ENCODE measurements at places on chromosomes 11 and 22. TPM values are rescaled to one million over a fixed set of nuclear protein-coding genes. Genes with fewer than 3 reads are reported as not detected.

RAB36 gene
- total RNA-seq, result 10.3 TPM

FREY1 gene
- total RNA-seq, result 2.8 TPM

SLC17A6 gene
- total RNA-seq, result not detected

CTTN gene
- total RNA-seq, result 239 TPM

JHY gene
- 3.5 TPM for total RNA-seq

GRCh38 chr11:57834852-57835251 lies 73.2 kb downstream of the CTNND1 start:
- H3K36me3 ChIP-seq, result no peaks in the 10 kb centered on the region
- no peak overlapping the region for H3K27ac ChIP-seq
- H3K27me3 ChIP-seq, result no peaks in the 10 kb centered on the region
- no peaks in the 10 kb centered on the region for H3K4me1 ChIP-seq

GRCh38 chr11:34184505-34185015 lies 79.1 kb downstream of the NAT10 start:
- no peak for DNase-seq
- H3K4me3 ChIP-seq, result no peak overlapping the region
- H3K36me3 ChIP-seq, result no peaks in the 10 kb centered on the region
- no peaks in the 10 kb centered on the region for H3K27me3 ChIP-seq
- H3K4me1 ChIP-seq, result peaks cover 26% of the 10 kb centered on the region
- no peak overlapping the region for H3K27ac ChIP-seq

DNA sequence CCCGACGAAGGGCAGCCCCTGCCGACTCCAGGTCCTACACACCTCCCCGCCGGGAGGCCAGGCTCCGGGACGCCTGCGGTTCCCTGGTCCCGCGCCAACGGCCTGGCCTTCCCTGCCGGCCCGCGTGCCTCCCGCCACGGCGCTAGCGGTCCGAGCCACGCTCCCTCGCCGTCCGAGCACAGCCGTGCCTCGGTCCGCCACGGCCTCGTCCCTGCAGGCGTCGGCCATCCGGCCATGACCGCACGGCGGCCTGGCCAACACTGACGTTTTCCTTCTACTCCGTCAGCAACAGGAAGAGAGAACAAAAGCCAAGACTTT lies 532 bp downstream of the EIF4G2 start:
- peaks cover 42% of the 10 kb centered on the region for H3K36me3 ChIP-seq
- no peak for DNase-seq
- peaks cover 43% of the 10 kb centered on the region for H3K4me1 ChIP-seq
- no peaks in the 10 kb centered on the region for H3K27me3 ChIP-seq

GRCh38 chr11:46039990-46040389 lies 81.3 kb downstream of the PHF21A start:
- peaks cover 8% of the 10 kb centered on the region for H3K4me1 ChIP-seq
- no peak overlapping the region for H3K4me3 ChIP-seq
- H3K27ac ChIP-seq, result no peak overlapping the region

DNA sequence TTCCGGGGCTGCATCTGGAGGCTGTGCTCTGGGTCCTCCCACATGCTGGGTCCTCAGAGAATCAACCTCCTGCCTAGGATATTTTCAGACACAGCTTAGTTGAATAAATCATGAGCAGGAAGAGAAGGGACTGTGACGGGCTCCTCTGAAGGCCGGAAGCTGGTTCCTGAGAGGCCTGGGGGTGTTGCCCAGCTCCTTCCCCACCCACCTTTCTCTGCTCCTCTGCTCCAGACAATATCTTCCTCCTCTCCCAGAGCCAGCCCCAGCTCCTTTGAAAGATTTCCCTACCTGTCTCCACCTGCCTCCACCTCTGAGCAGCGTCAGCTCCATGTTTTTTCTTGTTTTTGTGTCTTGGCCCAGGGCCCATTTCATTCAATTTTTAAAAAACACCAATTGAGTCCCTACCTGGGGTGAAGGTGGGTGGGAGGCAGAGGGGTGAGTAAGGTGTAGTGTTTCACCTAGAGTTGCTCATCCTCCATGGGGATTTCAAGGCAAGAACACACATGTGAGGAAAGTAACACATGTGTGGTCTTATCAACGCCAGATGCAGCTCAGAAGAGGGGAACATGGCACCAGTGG lies 24.8 kb upstream of the THY1 start:
- no peak for DNase-seq
- no peaks in the 10 kb centered on the region for H3K27me3 ChIP-seq
- no peaks in the 10 kb centered on the region for H3K36me3 ChIP-seq
- no peak overlapping the region for H3K27ac ChIP-seq
- no peaks in the 10 kb centered on the region for H3K4me1 ChIP-seq
